Esophagus muscularis mucosa (tissue), 4 donors: ENCODE measurements at places on chromosomes 7 and 10. TPM values are rescaled to one million over a fixed set of nuclear protein-coding genes. Genes with fewer than 3 reads are reported as not detected.

PON3 gene
- 1.2 TPM for total RNA-seq

DNA sequence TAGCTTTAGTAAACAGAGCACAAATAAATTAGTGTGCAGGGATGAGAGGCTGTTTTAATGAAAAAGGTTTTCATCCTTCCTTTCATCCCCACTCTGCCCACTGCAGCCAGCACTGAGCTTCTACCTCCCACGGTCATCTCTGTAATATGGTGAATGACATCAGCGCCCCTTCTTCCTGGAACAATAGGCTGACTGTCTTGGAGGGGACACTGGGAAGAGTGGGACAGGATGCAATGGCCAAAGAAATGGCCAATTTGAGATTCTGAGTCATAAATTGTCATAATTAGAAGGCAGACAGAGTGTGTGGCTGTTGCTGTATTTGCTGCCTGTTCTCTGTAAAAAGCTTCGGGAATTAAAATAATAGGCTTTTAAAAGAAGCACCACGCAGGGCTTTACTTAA, 126.7 kb upstream of the CALN1 start:
- DNase-seq = no peak

GRCh38 chr10:107427016-107427415, 262.5 kb upstream of the SORCS1 start:
- no peak for DNase-seq

EBLN1 gene
- not detected for total RNA-seq

DENND2A gene
- 77.2 TPM for total RNA-seq

- no peak for DNase-seq
Measured at GRCh38 chr7:39700932-39701331, 77.6 kb downstream of the RALA start.

DNA sequence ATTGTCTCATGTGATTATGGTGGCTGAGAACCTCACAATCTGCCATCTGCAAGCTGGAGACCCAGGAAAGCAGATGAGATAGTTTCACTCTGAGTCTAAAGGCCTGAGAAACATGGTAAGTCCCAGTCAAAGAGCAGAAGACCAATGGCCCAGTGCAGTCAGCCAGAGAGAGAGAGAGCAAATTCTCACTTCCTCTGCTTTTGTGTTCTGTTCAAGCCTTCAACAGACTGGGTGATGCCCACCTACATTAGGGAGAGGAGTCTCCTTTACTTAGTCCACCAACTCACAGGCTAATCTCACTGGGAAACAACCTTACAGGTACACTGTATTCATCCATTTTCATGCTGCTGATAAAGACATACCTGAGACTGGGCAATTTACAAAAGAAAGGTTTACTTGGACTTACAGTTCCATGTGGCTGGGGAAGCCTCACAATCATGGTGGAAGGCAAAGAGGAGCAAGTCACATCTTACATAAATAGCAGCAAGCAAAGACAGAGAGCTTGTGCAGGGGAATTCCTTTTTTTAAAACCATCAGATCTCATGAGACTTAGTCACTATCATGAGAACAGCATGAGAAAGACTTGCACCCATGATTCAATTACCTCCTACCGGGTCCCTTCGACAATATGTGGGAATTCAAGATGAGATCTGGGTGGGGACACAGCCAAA, 4.7 kb upstream of the FRMPD2 start:
- peak; percentile 42 for DNase-seq

GRCh38 chr10:49803988-49804387, 41.9 kb upstream of the OGDHL start:
- no peak for DNase-seq

- DNase-seq = peak; percentile 64
Measured at GRCh38 chr10:43131256-43131655, 7.0 kb upstream of the CSGALNACT2 start.
